ENCODE measurements at places on chromosomes 5 and 9. TPM values are rescaled to one million over a fixed set of nuclear protein-coding genes. Genes with fewer than 3 reads are reported as not detected.

CPLANE1 gene
- 81.1 TPM for total RNA-seq

GPRIN1 gene
- 101 TPM for total RNA-seq

CAMK4 gene
- 67.3 TPM for total RNA-seq

SLC46A2 gene
- not detected for total RNA-seq

GFI1B gene
- 0.41 TPM for total RNA-seq

ADRA1B gene
- 1.2 TPM for total RNA-seq

P4HA2 gene
- total RNA-seq = 13.9 TPM

SLC36A2 gene
- not detected for total RNA-seq

DBH gene
- total RNA-seq = under 0.01 TPM

LCP2 gene
- total RNA-seq = 1.2 TPM

CER1 gene
- total RNA-seq = not detected

STPG3 gene
- total RNA-seq = not detected

KCNV2 gene
- total RNA-seq = not detected

SURF2 gene
- 17.1 TPM for total RNA-seq

DAB2IP gene
- 12.6 TPM for total RNA-seq

ISOC1 gene
- total RNA-seq = 31.0 TPM

TEK gene
- 6.9 TPM for total RNA-seq

TMEFF1 gene
- total RNA-seq = 53.0 TPM

WHRN gene
- total RNA-seq = 0.41 TPM

RHOBTB3 gene
- total RNA-seq = 312 TPM
